NCI-H2029 treated with DMSO at 0.1 percent for 48 hours (cell line): ENCODE measurements at places on chromosomes 6 and 20.

GRCh38 chr6:37258405-37259105 lies 611 bp upstream of the TMEM217 start:
- no peak for DNase-seq

GRCh38 chr6:74705451-74705850 lies 500.4 kb downstream of the COL12A1 start:
- DNase-seq, result no peak

GRCh38 chr6:22236626-22237414 lies 60.0 kb downstream of the PRL start:
- DNase-seq, result peak; percentile 28

GRCh38 chr6:33429750-33430052 lies 9.8 kb downstream of the SYNGAP1 start:
- no peak for DNase-seq

- DNase-seq, result no peak
Measured at GRCh38 chr6:157393669-157394327, 12.8 kb downstream of the ZDHHC14 start.

- DNase-seq, result no peak
Measured at GRCh38 chr6:158056355-158056754, 74.7 kb downstream of the SYNJ2 start.

GRCh38 chr6:146515212-146515611 lies 28.4 kb upstream of the RAB32 start:
- DNase-seq, result no peak

- no peak for DNase-seq
Measured at GRCh38 chr6:137754366-137754765, 112.7 kb upstream of the TNFAIP3 start.

DNA sequence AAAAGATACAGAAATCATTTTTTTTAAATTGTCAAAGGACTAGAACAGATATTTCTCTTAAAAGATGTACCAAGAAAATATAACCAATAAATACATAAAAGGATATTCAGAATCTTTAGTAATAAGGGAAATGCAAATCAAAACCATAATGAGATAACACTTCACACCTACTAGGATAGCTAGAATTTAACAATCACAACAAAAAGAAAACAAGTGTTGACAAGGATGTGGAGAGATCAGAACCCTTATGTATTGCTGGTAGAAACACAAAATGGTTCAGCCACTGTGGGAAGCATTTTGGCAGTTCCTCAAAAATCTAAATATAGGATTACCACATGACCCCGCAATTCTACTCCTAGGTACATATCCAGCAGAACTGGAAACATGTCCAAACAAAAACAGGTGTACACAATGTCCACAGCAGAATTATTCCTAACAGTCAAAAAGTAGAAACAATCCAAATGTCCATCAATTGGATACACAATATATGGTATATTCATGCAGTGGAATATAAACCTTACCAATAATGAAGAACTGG lies 211.0 kb downstream of the LRFN2 start:
- peak; percentile 93 for DNase-seq

GRCh38 chr6:125739364-125739763 lies 10.1 kb upstream of the HEY2 start:
- DNase-seq, result no peak

DNA sequence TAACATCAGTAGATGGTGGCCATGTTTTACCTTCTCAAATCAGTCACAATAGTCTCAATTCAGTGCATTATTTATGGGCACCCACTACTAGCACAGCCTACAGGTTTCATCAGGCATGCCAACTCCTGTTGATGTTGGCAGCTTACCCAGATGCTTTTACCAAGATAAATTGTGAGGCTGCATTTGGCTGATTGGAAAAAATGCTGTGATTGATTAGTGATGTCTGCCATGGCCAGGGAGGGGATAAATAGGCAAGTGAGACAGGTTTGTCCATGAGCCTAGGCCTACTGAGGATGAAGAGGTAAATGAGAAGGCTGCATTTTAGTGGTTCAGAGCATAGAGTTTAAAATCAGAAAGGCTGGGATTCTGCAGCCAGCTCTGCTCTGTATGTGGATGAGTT lies 227.1 kb downstream of the NFATC2 start:
- no peak for DNase-seq

DNA sequence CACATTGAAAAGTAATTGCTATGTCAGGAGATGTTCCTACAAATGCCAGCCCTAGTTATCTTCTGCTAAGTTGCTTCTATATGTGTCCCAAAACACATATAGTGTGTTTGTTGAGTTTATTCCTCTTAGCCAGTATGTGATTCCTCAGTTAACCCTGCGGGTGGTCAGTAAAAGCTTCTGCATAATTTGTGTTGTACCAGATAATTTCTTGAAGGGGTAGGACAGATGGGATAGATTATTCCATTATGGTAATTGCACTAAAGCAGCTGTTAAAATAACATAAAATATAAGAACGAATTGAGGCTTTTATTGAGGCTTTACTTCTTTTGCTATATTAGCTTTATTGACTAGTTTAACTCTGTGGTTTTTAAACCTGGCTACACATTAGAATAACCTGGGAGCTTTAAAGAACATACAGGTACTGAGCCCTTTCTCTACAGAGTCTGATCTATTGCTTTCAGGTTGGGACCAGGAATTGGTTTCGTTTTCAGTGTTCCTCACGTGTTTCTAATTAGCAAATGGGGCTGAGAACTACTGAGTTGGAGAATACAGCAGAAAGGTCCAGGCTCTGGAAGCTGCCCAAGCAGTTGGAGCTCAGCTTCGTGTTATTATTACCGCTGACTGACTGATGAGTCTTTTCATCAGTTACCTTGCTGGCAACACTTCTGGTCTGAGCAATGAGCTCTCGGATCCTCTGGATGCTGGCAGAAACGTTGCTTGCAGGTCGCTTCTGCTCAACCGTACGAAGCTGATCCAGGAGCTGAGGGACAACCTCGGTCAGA lies 56.9 kb downstream of the FAM229B start:
- peak; percentile 96 for DNase-seq

DNA sequence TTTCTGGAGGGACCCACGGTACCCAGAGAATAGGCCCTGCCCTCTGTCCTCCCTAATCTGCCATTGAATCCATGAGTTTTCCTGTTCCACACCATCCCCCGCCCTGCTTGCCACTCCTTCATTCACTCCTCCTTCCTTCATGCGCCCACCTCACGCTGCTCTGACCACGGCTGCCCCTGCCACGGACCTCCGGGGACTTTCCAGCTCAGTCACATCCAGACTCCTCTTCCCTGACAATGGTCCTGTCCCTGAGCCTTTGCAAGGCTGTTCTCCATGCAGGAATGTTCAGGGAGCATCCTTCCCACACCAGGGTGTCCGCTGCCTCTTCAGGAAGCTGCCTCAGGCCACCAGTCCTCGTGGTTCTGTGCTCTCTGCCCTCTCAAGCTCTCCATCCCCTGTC lies 25.9 kb downstream of the GLP1R start:
- no peak for DNase-seq

GRCh38 chr6:109854541-109855308 lies 123.4 kb upstream of the GPR6 start:
- no peak for DNase-seq

- DNase-seq, result no peak
Measured at GRCh38 chr6:11130605-11131004, 19.1 kb upstream of the ERVFRD-1 start.

DNA sequence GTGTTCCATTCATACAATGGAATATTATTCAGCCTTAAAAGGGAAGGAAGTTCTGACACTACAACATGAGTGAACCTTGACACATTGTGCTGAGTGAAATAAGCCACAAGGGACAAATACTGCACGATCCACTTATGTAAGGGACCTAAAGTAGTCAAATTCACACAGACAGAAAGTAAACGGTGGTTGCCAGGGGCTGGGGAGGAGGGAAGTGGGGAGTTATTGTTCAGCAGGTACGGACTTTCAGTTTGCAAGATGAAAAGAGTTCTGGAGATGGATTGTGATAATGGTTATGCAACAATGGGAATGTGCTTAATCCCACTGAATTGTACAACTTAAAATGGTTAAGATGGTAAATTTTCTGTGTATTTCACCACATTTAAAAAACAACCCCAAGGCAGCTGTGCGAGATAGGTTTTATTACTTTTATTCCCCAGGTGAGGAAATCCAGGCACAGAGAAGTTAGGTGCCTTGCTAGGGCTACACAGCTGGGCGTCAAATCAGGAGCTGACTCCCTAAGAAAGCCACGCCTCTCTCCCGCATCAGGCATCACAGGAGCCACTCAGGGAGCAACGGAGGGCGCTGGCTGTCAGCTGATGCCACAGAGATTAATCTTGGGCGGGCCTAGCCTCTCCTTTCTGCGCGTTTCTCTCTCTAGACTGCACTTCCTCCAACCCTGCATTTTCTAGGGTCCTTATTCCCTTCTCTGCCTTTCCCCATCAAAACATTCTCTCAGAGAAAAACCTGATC lies 9.3 kb upstream of the TRAF3IP2 start:
- no peak for DNase-seq

DNA sequence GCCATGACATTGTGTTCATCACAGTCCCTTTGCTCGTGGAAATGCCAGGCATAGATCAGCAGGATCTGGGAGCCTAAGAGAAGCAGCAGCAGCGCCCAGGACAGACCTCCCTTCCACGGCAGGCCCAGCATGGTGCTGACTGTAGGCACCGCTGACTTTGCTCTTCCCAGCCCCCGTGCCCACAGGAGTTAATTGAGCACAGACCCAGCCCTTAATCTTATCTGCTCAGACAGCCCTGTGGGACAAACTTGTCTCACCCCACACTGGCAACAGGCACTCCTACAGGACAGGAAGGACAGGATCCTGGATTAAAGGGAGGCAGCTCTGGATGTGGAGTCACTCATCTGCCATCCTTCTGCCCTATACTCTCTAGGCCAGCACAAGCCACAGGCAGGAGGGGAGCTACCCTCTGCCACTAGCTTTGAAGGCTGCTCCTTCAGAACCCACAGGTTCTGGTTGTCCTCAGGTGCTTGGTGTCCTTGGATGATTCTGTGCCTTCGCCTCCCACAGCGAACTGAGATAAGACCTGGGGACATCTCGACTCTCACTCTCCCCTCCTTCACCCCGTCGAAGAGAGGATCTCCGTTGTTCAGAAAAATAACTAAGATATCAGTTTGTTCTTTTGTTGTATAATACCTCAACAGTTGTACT lies at the start of gene CST9L:
Gene CST9L (minus strand): TSS at position 165 of the 651 bp plus-strand sequence. CDS start 34 bp downstream, at position 131.
- DNase-seq, result no peak

DNA sequence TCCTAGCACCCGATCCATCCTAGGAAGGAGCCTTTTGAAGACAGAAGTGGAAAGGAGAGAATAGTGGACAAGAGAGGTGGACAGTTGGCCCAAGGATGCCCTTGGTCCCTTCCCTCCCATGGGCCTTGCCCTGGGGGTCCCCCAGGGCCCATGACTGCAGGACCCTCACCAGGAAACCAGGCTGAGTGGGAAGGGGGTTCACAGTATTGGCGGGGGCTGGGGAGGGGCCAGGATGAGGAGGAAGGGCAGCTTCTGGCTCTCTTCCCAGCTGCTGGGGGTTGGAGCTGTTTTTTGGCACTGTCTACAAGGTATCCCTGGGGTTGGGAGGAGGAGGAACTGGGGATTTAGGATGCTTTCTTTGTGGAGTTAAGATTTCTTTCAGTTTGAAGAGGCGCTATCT lies 4.0 kb upstream of the DSN1 start:
- DNase-seq, result no peak

DNA sequence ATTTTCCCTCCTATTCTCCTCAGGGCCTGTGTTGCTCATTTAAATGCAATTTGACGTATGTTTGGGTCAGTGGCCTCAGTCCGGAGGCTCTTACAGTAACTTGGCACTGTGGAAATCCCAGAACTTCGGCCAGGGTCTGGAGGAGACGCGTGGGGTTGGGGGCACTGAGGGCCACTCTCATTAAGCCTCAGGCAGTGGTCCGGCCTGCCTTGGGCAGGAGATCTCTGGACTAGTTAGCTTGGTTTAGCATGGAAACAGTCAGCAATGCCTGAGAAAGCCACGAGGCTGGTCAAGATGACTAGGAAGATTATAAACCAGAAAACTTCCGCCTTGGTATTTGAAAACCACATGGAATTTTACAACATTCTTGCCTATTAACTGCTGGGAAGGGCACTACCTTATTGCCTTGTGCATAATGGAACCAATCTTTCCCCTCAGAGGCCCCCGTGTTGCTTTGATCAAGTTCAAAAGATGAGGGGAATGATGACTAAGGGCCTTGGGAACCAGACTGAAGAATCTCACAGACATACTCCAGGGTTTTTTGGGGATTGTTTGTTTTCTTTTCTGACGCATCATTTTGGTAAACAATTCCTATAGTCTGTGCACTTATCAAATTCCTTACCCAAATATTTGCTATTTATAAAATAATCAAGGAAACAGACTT lies 206.0 kb upstream of the PREP start:
- no peak for DNase-seq

DNA sequence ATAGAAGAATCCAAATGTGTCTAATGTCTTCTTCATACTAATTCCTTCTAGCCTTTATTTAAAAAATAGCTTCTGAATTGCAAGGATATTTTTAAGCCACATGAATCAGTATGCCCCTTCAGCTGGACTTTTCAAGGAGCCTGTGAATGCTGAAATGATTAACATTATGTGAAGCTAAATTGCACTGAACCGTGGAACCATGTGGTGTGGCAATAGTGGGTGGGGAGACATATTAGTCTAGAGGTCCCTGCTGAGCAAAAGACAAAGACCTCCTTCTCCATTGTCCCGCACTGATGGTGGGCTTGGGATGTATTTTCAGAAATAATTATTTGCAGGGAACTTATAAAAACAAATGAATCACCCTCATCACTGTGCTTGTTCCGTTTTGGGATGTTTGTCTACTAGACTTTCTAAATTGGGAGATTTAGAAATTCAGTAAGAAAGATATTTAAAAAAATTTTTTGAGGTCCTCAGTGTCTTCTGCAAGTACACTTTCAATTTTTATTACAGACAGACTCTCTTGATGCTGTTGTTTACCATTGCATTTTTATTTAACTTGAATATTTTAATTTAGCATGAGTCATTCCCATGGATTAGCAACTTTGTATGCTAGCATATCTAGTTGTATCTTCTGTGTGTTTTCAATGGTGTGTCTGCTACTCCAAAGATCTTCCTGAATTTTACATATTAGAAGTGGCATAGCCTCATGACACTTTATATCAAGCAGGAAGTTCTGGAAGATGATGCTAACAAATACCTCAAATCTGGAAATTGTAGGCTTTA lies 238.1 kb downstream of the LAMA2 start:
- DNase-seq, result no peak

DNA sequence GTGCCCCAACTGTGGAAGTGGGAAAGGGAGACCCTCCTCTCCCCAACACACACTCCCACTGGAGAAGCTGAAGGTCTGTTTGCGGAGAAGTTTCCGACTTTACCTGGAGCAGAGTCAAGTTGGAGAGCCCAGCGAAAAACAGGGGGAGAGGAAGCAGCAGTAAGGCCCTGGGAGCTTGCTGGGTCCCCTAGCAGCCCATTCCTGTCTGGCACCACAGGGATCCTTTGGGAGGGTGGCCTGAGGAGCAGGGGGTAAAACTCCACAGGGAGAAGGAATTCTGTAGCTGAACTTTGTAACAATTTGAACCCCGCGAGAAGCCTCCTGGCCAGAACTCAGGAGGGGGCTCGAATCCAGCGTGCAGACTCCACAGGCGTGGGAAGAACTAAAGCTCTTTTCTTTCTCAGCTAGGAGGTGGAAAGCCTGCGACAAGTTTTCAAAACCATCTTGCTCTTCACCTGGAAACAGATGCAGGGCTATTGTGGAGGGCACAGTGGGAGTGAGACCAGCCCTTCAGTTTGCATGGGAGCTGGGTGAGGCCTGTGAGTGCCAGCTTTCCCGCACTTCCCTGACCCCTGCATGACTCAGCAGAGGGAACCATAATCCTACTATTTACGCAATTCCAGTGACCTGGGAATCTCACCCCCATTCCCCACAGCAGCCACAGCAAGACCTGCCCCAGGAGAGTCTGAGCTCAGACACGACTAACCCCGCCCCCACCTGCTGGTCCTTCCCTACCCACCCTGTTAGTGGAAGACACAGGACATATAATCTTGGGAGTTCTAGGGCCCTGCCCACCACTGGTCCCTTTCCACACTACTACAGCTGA lies 25.8 kb downstream of the SERPINB9 start:
- DNase-seq, result no peak
